ENCODE measurements at places on chromosomes 12 and 14. TPM values are rescaled to one million over a fixed set of nuclear protein-coding genes. Genes with fewer than 3 reads are reported as not detected.

TBC1D30 gene
- 0.59 TPM for total RNA-seq

SLCO1B1 gene
- total RNA-seq = not detected

DNA sequence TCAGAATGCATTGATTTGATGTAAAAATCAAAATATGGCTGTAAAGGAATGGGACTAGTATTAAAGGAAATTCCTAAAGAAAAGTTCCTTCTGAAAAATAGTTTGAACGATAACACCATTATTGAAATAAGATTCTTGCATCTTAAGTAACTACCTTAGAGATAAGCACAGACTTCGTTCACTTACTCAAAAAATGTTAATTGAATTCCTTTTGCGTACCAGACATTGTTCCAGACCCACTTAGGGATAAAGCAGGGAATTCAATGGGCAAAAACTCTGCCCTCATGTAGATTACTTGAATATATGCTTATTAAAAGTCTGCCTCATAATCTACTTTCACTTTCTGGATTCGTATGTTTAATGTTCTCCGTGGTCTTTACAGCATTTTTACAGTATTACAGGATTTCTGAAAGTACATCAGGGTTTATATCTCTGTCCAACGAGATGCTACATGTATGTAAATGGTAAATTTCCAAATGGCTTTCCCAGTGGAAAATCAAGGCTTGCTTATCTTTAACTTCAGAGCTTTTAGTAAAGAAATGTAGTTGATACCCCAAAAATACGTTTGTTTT lies 213.7 kb downstream of the GXYLT1 start:
- DNase-seq = no peak

GRCh38 chr14:96053600-96054381 lies 14.6 kb downstream of the C14orf132 start:
- peak; percentile 82 for DNase-seq

DNA sequence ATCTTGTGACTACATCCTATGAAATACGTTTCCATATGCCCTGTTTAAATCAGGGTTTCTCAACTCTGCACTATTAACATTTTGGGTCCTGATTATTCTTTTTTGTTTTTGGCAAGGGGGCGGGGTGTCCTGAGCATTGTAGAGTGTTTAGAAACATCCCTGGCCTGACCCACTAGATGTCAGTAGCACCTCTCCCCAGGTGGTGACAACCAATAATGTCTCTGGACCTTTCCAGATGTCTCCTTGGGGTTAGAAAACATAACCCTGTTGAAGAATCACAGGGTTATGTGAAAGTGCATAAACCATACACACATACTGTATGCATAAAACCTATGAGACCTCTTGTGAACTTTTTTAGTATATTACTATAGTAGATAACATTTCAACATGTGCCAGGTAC lies 1.4 kb downstream of the ACAD10 start:
- no peak for DNase-seq

GRCh38 chr12:78457938-78458337 lies 406.6 kb upstream of the SYT1 start:
- DNase-seq = no peak

GRCh38 chr12:117490130-117490529 lies 128.7 kb upstream of the NOS1 start:
- DNase-seq = no peak
